HCT116 (cell line): ENCODE measurements at places on chromosomes 16 and 17. TPM values are rescaled to one million over a fixed set of nuclear protein-coding genes. Genes with fewer than 3 reads are reported as not detected.
A peak's percentile ranks its signal among the peaks of the same experiment; 100 is the strongest.

DNA sequence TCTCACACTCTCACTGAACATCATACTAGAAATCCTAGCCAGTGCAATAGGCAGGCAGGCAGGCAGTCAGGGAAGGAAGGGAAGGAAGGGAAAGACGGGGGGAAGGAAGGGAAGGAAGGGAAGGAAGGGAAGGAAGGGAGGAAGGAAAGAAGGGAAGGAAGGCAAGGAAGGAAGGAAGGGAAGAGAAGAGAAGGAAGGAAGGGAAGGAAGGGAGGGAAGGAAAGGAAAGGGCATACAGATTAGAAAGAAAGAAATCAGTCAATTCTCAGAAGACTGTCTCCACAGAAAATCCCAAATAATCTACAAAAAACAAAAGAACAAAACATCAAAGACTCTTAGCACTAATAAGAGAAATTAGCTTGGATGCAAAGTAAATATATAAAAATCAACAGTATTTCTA, 93.9 kb downstream of the CPPED1 start:
- no peak for DNase-seq

- DNase-seq = peak; percentile 69
Measured at GRCh38 chr17:48954300-48954755, 9.7 kb upstream of the SNF8 start.

GRCh38 chr17:80006339-80006720, 29.3 kb downstream of the TBC1D16 start:
- DNase-seq = no peak

GRCh38 chr17:41956522-41956921, 10.1 kb upstream of the CNP start:
- no peak for DNase-seq

DNA sequence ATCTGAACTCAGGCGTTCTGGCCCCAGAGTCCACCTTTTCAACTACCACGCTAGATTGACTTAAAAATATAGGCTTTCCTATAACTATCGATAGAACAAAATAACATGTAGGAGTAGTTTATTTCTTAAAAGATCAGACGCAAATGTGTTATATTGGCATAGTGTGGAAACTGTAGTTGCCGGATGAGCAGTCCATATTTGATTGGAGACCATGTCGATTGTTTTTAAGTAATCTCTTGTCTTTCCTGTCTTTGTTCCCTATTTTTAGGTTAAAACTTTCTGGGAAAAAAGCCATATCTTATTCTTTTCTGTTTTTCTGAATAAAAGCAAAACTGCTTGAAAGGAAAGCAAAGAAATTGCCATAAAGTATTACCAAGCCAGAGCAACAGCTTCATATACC, 53.1 kb downstream of the GAN start:
- DNase-seq = no peak

GRCh38 chr16:68190081-68190480, 45.8 kb downstream of the ESRP2 start:
- DNase-seq = no peak

DNA sequence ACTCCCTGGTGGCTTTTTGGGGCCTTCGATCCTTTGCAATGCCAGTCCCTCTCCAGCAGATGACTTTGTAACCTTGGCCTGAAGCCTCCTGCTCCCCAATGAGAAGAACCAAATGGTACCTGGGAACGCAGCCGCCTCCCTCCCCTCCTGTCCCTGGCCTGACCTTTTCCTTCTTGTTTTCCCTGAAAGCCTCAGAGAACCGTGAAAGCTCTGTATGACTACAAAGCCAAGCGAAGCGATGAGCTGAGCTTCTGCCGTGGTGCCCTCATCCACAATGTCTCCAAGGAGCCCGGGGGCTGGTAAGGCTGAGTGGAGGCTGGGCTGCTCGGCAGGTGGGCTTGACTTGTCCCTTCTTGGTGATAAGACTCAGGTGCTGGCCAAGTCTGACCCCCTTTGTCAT, 88.0 kb downstream of the SDR42E1 start:
- DNase-seq = no peak

GRCh38 chr16:57686577-57686976, 8.0 kb upstream of the DRC7 start:
- no peak for DNase-seq

GRCh38 chr17:82213251-82214011, 789 bp upstream of the CCDC57 start:
- no peak for DNase-seq

DNA sequence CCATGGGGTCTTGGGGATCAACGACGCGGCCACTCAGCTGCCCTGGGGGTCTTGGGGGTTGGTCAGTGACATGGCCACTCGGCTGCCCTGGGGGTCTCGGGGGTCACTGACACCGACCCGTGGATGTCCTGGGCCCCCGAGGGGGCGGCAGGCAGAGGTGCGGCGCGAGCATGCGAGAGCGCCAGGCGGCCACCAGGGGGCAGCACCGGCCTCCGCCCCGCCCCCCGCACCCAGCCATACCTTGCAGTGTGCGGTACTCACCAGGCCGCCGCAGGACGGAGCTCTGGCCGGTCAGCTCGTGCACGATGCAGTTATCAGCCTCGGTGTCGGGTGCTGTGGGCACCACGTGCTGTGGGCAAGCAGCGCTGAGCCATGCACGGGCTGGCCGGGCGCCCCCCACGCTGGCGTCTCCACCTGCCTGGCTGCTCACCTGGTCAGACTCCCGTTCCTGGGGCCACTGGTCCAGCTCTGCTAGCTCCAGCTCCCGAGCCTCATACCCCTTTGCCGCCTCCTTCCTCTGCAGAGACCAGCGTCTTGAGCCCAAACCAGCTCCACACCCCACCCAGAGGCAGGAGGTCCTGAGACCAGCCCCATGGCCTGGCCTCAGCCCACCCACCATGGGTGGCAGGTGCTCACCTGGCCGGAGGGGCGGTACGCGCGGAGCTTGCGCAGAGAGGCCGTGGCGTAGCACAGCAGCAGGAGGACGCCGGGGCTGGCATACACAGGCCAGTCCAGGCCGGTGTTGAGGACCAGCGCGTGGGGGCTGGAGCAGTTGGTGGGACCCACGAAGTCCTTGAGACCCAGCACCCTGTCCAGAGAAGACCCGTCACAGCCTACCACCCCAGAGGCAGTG, 31.2 kb downstream of the CTU2 start:
- DNase-seq = peak; percentile 48

GRCh38 chr16:1938316-1938715, 4.7 kb downstream of the MSRB1 start:
- DNase-seq = no peak

- DNase-seq = no peak
Measured at GRCh38 chr16:3004319-3004718, 8.4 kb upstream of the CLDN9 start.

GRCh38 chr17:30545024-30545423, 67.8 kb downstream of the GOSR1 start:
- no peak for DNase-seq

The C17orf50 gene
- not detected for total RNA-seq

The SECTM1 gene
- 6.8 TPM for total RNA-seq

The FOXO3B gene
- total RNA-seq = 3.1 TPM

The ADGRG3 gene
- not detected for total RNA-seq

The SLC38A10 gene
- total RNA-seq = 109 TPM
